Hematopoietic multipotent progenitor cell treated with erythropoietin and hydrocortisone succinate and interleukin-3 and kit ligand, for 8 days (in vitro differentiated cells): ENCODE measurements at places on chromosomes 3 and 15.

GRCh38 chr15:93028111-93028631, 60.8 kb downstream of the RGMA start:
- DNase-seq, result no peak

DNA sequence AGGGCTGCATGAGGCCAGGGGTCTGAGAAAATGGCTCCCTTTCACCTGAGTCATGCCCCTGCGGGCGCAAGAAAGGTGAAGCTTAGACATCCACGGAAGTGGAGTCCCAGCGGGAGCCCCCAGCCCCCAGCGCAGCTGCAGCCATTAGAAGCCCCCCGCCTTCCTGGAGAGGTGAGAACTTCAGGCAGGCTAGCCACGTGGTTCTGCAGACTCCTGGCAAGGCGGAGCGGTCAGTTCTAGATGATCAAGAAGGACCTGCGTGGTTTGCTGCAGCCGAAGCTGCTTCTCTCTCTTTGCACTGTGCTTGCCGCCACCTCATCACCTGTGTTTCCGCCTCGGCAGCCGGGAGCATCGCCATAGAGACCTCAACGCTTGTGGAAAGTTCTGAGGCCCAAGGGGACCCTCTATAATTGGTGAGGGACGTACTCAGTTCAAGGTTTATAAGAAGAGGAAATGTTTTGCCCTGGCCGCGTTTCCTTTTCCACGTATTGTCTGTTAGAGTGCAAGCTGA, 15.8 kb upstream of the KCNMB3 start:
- DNase-seq, result no peak

DNA sequence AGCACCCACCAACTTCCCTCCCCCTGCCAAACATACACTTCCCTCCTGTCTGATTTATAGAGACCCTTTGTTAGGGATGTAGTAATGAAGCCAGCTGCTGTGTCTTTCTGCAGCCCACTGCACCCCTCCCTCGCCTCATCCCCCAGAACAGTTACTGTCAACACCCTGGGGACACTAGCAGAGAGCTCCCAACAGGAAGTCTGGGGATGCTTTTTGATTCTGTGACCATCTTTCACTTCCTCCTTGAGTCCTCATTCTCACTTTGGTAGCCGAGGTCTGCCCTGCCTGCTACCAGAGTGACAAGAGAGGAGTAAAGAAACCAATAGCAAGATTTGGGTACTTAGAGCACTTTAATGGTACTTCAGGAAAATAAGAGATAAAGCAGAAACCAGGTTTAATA, 201.6 kb downstream of the SATB1 start:
- DNase-seq, result no peak

- DNase-seq, result no peak
These were observed 18.8 kb downstream of the ASTE1 start for GRCh38 chr3:131007782-131008181.

DNA sequence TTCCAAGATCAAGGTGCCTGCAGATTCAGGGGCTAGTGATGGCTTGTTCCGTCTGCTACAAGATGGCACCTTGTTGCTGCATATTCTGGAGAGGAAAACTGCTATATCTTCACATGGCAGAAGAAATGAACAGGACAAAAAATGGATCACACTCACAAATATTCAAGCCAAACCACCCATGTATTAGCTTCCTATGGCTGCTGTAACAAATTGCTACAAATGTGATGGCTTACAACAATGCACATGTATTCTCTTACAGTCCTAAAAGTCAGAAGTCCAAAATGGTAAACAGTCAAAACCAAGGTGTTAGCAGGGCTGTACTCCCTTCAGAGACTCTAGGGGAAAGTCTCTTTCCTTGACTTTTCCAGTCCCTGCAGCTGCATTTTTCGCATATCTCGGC, 55.8 kb downstream of the TRIM42 start:
- no peak for DNase-seq

DNA sequence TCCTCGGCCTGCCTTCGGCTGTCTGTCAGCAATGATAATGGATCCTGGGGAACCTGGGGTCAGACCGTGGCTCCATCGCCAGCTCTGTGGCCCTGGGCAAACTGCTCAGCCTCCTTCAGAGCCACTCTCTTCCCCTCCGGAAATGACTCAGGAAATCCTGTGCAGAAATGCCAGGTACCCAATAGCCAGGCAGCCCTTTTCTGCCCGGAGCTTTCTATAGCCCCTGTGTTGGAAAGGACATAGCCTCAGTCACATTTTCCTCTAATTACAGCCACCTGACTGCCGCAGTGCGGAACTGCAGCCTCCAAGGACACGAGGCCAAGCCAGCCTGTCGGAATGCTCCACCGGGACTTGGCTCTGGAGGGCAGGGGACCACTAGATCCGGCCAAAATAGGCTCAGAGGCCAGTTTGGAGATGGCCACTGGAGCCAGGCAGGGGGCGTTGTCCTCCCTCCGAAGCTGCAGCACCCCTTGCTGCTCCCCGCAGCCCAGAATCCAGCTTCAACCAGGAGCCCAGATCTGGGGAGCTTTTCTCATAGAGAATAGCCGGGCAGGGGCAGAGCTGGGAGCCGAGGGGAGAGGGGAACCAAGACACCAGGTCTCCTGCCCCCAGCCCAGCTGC, 11.6 kb upstream of the ZXDC start:
- DNase-seq, result peak; percentile 40

GRCh38 chr3:152557302-152557999, 277.5 kb upstream of the P2RY1 start:
- no peak for DNase-seq

DNA sequence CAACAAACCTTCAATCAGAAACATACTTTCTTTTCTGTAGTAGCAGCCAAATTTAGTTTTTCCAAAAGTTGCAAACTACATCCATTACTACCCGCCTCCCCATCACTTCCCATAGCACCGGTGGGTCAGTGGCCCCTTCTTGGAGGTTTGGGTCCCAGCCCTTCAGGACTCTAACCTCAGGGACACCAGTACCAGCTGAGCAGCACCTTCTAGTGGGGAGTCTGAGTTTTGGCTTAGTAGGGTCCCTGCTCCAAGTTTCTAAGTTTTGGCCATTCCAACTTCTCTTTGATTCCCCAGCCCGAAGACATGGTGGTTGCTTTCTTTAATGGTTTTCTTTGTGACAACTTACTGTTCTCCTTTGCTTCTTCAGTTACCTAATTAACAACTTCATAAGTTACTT, 160.6 kb downstream of the ECT2 start:
- no peak for DNase-seq

DNA sequence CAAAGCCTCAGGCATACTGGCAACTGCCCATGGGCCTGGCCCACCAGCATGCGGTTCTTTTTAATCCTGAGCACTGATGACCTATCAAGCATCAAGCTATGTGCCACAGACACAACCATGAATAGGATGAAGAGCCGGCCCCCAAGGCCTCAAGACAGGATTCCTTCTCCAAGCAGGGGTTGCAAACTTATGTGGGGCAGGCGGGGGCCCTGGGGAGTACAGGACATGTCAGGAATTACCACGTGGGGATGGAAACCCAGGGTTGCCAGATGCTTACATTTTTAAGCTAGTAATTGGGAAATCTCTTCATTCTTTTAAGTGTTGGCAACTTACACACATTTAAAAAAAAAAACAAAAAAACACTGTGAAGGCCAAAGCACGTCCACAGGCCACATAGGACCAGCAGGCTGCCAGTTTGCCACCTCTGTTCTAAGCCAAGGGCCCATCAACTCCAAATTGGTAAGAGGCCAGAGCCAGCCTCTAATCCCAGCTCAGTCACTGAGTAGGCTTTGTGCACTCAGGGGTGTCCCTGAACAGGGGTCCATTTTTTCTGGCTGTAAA, 32.8 kb downstream of the BDH1 start:
- DNase-seq, result no peak

- no peak for DNase-seq
These were observed 5.5 kb upstream of the MEIS2 start for GRCh38 chr15:37105889-37106288.

- DNase-seq, result no peak
These were observed 925 bp upstream of the PSTPIP1 start for GRCh38 chr15:76994001-76994400.

- DNase-seq, result no peak
These were observed 75.9 kb downstream of the VGLL4 start for GRCh38 chr3:11567516-11568467.

- DNase-seq, result no peak
These were observed 220.7 kb downstream of the GBE1 start for GRCh38 chr3:81540787-81541186.

DNA sequence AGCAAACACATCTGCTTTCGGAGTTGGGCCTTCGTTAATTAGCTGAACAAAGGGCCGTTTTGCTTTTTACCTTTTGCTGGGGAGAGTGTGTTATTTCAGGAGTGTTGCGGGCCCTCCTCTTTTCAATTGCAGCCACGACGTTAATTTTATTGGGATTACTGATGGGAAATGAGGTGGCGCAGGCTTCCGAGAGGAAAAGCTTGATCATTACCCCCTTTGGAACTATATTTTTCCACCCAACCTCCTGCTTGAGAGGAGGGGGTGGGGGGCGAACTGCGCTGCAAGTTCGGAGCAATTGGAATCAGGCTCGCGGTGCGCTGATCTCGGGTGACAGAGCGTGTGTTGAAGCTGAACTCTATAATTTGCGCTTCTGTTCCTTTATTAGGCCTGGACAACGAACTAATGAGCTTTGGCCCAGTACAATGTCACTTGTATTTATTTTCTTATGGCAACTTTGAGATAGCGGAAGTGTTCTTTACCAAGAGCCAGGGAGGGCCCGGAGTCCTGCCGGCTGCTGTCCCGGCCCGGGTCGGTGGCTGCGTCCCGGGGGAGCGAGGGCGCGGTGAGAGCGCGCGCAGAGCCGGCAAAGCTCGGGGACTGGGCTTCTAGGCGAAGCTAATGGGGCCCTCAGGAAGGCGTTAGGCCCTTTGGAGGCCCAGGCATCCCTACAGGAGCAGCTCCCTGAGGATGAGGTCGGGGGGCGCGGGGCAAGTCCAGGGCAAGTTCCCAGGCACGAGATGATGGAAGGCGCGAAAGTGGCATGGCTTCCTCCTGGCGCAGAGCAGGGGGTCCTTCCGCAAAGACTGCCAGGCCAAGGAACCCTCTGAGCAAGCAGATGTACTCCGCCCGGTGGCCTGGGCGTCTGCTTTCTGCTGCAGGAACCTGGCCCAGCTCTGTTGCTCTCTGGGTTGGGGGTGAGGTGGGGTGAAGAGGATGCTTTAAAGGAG, 12.9 kb downstream of the NR2F2 start:
- no peak for DNase-seq

DNA sequence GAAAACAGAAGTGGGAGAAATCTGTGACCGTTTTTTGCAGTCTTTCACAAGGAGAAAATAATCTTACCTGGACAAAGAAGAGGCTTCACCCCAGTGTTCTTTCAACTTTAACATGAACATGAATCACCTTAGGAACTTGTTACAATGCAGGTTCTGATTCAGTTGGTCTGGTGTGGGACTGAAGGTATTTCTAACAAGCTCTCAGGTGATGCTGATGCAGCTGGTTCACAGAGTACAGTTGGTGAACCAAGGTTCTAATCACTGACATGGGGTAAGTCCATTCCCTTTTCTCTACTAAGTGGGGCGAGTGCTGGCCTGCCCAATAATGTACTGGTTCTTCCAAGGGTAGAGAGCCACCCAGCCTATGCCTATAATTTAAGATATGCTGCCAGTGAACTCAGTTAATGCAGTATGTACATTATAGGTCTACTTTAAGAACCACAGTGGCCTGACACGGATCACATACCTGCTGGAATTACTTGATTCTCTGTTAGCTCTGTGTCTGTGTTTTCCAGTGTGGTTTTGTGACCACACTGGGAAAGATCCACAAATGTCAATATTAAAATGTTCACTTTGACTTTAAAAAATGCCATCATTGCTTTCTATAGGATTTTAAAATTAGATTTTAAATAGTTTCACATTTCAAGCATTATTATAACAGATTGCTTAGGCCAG, 304.1 kb downstream of the ZNF621 start:
- no peak for DNase-seq

DNA sequence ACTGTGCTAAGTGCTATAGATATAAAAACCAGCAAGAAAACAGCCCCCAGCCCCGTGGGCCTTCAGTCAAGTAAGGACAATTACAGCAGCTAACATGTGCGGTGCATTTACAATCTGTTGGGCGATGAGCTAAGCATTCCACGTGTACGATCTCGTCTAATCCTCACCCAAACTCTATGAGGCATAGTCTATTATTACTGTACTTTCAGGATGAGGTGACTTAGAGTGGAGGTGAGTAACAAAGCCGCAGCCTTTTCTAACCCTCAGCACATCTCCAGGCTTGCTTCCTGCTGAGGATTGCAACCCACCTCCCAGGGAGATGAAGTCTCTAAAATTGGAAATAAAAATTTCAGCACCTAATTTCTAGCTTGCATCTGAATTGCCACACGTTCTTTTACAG, 53.2 kb upstream of the MCF2L2 start:
- no peak for DNase-seq

- no peak for DNase-seq
These were observed 337.1 kb upstream of the LRRFIP2 start for GRCh38 chr3:37511463-37511920.

- no peak for DNase-seq
These were observed 32.5 kb downstream of the GBE1 start for GRCh38 chr3:81728766-81729544.

DNA sequence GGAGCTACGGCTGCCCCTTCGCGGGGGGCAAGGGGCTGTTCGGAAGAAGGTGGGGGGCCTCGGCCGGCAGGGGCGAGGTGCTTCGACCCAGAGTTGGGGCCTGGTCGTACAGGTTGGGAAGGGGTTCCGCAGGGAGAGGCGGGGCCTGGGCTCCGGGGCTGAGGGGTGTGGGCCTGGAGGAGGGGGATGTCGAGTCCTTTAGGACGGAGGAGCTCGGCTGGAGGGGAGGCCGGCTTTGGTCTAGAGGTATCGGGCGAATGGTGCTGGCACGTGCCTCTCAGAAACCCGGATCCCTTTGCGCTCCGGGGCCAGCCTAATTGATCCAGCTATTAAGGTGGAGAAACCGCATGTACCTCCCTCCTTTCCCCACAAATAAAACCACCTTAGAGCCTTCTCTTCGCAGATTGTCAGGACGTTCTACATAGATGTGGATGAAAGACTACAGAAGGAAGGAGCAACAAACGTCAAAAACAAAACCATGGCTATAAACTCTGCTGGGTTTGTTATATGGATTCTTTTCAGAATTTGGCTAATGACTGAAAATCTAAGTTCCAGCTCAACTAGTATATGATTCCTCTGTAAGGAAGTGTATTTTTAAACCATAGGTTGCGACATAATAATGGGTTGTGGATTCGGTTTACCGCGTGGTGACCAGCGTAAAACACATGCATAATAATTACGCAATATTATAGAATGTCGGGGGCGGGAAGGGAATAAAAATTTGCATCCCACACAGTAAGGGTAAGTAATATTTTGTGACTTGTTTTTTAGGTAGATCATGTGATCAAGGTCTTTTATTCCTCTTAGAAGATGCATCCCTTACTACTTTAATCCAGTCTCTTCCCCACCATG, 644 bp upstream of the NGLY1 start:
- peak; percentile 60 for DNase-seq

GRCh38 chr3:195709676-195710085, 11.1 kb upstream of the MUC20 start:
- DNase-seq, result no peak

DNA sequence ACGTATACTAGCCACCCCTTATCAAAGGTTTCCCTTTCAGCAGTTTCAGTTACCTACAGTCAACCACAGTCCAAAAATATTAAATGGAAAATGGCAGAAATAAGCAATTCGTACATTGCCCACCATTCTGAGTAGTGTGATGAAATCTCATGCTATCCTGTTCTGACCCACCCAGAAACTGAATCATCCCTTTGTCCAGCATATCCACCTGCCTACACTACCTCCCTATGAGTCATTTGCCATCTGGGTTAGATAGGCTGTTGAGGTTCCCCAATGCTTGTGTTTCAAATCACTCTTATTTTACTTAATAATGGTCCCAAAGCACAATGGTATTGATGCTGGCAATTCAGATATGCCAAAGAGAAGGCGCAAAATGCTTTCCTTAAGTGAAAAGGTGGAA, 15.3 kb upstream of the PHC3 start:
- no peak for DNase-seq

- peak; percentile 76 for DNase-seq
These were observed 162.2 kb downstream of the VGLL4 start for GRCh38 chr3:11481556-11481955.
